Stimulated activated CD4-positive, alpha-beta T cell treated with anti-CD3 and anti-CD28 coated beads, Interleukin-15, amount 100 ng/mL, for 1 hour (primary cell): ENCODE measurements at places on chromosomes 12 and 14.

- no peak for DNase-seq
Measured at GRCh38 chr12:127957001-127957660, 309.8 kb upstream of the TMEM132C start.

DNA sequence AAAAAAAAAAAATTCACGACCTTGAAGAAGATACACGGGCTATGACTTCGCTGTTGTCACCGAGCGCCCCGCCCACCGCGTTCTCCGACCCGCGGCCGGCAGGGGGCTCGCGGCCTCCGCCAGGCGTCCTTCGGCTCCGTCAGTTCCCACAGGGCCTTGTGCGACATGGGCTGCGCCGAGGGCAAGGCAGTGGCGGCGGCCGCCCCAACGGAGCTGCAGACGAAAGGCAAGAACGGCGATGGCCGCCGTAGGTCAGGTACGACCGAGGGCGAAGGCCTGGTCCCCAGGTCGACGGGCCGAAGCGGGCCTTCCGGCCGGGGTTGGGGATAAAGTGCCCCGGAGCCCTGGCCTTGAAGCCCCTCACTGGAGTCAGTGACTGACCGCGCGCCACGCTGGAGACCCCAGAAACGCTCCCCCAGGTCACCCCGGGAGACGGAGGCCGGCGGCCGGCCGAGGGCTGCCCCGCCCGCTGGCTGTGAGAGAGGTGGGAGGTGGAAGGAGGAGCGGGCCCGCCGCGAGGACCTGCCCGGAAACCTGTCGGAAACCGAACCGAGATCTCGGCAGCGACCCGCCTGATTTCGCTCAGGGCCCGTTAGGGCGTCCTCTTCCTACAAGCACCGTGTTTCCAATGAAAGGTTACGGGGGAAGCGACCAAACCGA, at the start of gene TXNRD1:
TXNRD1 (plus strand) TSS at position 142 of the 660 bp plus-strand sequence; CDS start at position 166, 24 bp downstream.
- peak; percentile 81 for DNase-seq

DNA sequence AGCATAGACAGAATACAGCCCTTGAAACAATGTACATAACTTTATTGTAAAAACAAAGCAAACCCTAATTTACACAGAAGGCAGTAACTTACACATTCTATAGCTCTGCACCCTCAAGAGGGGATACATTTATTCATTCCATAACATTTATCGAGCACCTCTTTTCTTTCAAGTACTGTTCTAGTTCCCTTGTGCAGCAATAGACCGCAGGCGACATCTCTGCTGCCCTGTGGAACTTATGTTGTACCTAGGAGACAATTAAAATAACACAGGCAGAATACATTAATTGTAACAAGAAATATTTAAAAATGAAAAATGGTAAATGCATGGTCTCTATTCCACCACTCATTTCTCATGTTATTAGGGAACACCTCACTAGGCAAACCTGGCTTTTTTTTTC, 1.4 kb upstream of the ARHGDIB start:
- no peak for DNase-seq

DNA sequence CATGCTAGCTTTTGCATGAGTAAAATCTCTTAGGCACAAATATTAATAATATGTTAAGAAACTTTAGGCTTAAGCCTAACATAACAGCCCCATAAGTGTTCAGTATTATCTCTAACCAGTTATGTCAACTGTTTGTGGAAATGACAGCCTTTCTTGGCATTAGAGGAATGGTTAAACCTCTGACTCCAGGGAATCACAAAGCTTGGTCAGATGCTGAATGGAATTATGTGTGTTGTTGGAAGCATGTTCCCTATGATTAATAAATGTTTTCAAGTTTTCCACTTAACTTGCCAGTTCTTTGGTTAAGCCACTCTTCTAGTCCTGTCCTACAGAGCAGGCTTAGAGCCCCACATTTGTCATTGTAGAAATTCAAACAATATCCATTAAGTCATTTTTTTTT, 17.0 kb downstream of the PSEN1 start:
- DNase-seq: no peak

DNA sequence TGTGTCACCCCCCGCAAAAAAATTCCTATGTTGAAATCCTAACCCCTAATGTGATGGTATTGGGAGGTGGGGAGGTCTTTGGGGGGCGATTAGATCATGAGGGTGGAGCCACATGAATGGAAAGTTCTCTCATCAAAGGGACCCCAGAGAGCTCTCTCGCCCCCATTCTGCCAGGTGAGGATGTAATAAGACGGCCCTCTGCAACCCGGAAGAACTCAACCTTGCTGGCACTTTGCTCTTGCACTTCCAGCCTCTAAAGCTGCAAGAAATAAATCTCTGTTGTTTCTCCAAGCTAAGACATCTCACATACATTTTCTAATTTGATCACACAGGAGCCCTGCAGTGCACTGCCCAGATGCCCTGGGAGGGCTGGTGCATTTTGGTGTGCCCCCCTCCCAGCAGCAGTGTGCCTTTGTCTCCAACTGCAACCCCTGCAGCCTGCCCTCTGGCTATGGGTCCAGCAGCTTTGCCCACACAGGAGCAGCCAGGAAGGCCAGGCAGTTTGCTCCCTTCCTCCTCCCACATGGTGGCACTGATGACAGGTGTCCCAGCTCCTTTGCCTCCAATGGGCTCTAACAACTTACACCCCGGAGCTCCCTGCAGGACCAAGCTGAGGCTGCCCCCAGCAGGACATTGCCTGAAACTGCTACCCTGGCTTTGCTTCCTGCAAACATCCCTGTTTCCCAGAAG, 59.3 kb downstream of the C14orf132 start:
- DNase-seq: no peak

GRCh38 chr12:8987685-8988084, 1.7 kb upstream of the KLRG1 start:
- no peak for DNase-seq

DNA sequence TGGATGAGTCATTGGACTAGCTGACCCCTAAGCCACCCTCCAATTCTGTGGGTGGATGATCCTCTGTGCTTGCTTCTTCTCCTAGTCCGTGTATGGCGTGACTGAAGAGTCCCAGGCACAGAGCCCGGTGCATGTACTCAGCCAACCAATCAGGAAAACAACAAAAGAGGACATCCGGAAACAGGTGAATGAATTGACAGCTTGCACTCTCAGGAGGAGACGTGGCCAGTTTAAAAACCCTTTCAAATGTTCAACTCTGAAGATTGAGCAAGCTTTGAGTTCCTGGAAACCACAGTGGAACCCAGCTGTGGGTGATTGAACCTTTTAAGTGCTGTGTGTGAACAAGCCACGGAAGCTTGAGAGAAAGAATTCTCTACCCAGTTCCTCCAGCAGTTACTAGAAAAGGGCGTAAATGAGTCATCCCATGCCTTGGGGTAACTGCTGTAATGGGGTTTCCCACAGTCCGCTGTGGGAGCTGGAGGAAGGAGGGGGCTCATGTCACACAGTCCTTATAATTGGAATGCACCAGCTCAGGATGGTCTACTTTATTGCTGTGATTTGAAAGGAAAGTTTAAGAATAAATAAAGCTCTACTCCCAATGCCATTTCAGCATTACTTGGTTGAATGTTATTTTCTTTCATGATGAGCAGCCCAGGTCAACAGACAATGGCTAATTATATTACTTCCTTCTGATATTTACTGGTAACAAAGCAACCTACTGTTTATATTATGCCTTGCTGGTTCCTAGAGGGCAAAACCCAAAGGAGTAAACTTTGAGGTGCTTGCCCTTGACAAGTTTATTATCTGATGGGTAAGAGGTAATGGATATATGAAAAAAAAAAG, 417.0 kb downstream of the DPF3 start:
- DNase-seq: peak; percentile 12

DNA sequence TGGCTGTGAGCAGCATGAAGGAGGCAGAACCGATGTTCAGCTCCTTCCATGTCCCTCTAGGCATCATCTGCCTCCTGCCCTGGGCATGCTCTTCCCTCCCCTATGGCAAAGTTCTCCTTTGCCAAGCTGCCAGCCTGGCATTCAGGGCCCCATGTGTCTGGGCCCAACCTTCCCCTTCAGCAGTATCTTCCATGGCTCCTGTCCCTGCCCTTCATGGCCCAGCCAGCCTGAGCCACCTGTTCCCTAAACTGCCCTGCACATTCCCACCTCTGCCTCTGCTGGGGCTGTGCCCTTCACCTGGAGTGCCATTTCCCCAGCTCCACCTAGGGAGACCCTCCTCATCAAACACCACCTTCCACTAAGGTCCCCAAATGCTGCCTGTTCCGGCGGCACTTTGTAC, 74.0 kb upstream of the TCL1A start:
- no peak for DNase-seq

GRCh38 chr12:94726236-94726835, 76.0 kb upstream of the TMCC3 start:
- no peak for DNase-seq

DNA sequence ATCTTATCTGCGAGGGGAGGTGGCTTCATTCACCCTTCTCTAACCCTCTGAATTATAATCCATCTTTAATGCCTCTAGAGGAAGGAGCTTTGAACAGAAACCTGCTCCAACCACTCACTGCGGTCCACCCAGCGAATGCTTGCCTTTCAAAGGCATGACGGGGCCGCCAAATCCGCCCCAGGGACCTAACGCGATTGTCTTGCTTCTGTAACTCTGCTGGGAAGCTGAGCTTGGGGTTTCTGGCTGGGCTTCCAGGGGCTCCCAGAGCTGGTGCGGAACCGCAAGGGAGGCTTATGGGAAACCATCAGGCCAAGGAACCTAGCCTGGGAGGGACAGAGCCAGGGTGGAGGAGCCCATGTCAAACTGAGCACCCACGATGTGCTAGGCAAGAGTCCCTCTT, 231.2 kb upstream of the LHX5 start:
- no peak for DNase-seq

- no peak for DNase-seq
Measured at GRCh38 chr12:83349907-83350611, 663.4 kb downstream of the TMTC2 start.

- no peak for DNase-seq
Measured at GRCh38 chr12:26096036-26096435, 28.8 kb downstream of the BHLHE41 start.

GRCh38 chr12:89731614-89732013, 23.0 kb upstream of the ATP2B1 start:
- no peak for DNase-seq

DNA sequence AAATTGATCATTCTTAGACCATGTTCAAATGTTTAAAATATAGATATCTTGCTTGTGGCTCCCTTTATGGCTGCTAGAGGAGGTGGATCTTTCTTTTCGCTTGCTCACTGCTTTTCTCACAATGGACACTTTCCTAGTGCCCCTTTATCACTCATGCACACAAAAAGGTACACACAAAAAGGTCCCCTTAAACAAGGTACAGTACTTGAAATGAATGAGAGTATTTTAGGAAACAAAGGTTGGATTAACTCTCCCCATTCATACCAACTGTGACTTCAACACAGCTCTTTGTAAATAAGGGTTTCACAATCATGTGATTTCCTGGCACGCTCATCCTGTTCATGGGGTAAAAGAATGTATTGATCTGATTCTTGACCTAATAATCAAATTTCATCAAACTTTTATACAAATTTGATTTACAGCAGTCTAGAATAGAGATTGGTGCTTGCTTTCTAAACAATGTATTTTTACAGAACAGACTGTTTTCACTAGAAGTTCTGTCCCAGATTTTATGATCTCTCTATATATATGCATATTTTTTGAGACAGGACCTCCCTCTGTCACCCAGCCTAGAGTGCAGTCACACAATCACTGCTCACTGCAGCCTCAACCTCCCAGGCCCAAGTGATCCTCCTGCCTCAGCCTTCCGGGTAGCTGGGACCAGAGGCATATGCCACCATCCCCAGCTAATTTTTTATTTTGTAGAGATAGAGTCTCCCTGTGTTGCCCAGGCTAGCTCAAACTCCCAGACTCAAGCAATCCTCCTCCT, 34.4 kb upstream of the EPS8 start:
- DNase-seq: no peak

DNA sequence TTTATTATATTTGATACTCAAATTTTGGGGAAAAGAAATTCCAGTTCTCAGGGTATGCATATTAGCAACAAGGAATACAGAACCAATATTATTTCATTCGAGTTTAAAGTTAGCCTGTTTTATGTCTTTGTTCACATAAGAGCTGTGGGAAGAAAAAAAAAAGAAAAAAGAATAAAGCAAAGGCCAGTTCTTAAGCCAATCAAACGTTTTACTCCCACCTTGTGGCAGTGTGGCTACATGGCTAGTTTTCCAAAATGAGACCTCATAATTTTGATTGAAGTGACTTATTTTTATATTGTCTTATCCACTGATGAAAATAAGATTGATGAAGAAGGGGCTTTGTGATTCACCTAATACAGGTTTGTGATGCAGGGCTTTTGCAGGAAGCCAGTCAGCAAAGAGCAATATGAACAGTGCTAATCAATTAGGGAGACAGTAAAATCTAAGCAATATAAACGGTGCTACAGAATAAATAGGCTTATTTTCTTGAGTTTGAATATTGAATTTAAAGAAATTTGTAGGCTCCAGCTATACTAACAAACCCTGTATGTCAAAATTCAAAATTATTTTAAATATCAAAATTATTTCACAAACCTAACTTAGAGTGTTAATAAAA, 624.1 kb upstream of the FOXG1 start:
- DNase-seq: no peak

GRCh38 chr12:45729233-45730083, at the start of gene ARID2:
TSS of gene ARID2 (plus strand) at chr12:45729706. CDS start at chr12:45729837, 131 bp downstream.
- DNase-seq: peak; percentile 36

GRCh38 chr12:109864916-109865315, 15.4 kb downstream of the GLTP start:
- DNase-seq: no peak
